ENCODE measurements at places on chromosomes 13 and 19.
A peak's percentile ranks its signal among the peaks of the same experiment; 100 is the strongest.

GRCh38 chr13:53126841-53127245, 98.2 kb downstream of the OLFM4 start:
- no peak for DNase-seq
- no peaks in the 10 kb centered on the region for H3K27me3 ChIP-seq
- no peak overlapping the region for H3K4me3 ChIP-seq

DNA sequence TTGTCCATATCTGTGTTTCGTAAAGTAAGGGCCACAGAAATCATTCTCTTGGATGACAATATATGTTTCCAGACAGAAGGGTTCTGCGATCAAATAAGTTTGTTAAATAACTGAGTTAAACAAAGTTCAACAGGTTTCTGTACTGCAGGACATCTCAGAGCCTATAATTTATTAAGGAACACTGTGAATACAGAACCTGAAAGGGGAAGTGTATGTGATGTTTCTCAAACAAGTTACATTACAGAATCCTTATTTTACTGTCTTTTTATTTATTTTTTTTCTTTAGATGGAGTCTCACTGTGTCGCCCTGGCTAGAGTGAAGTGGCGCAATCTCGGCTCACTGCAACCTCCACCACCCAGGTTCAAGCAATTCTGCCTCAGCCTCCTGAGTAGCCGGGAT, 55.4 kb upstream of the GTF2F2 start:
- peaks cover 31% of the 10 kb centered on the region for H3K27me3 ChIP-seq
- H3K27ac ChIP-seq: no peak overlapping the region
- H3K4me1 ChIP-seq: no peaks in the 10 kb centered on the region
- H3K4me3 ChIP-seq: no peak overlapping the region

GRCh38 chr13:99979453-99980200, 2.0 kb upstream of the ZIC2 start:
- peaks cover 45% of the 10 kb centered on the region for H3K36me3 ChIP-seq
- DNase-seq: no peak
- H3K27me3 ChIP-seq: peaks cover 53% of the 10 kb centered on the region
- peak overlapping the region; percentile 41 for H3K4me3 ChIP-seq
- H3K27ac ChIP-seq: no peak overlapping the region

DNA sequence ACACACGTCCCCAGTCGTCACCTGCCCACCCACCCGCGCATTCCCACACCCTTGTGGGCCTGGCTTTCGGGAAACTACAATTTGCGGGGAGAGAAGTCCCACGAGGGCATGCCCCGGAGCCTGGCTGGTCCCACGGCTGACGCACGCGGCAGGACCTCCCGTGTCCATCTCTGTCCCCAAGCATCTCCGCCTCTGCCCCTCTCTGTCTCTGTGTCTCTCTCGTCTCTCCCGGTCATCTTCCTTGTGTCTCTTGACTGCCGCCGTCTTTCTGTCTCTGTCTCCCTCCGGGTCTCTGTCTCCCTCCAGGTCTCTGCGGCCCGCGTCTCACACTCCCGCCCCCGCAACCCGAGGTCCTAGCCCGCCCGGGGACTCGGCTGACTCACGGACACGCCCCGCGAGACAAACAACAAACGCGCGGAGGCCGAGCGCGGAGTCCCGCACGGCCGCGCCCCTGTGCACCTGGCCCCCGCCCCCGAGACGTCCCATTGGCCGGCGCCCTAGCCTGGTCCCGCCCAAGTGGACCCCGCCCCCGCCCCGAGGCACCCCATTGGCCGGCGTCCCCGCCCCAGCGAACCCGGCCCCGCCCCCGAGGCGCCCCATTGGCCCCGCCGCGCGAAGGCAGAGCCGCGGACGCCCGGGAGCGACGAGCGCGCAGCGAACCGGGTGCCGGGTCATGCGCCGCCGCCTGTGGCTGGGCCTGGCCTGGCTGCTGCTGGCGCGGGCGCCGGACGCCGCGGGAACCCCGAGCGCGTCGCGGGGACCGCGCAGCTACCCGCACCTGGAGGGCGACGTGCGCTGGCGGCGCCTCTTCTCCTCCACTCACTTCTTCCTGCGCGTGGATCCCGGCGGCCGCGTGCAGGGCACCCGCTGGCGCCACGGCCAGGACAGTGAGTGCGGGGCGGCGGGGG, at the start of gene FGF22:
TSS of gene FGF22 (plus strand) at position 627 of the 908 bp plus-strand sequence. CDS start at position 674, 47 bp downstream.
- no peaks in the 10 kb centered on the region for H3K27me3 ChIP-seq
- peak within 1 kb of the TSS; percentile 91 for H3K27ac ChIP-seq
- H3K4me3 ChIP-seq: peak within 1 kb of the TSS; percentile 80
- H3K36me3 ChIP-seq: peaks cover 26% of the 10 kb centered on the region

DNA sequence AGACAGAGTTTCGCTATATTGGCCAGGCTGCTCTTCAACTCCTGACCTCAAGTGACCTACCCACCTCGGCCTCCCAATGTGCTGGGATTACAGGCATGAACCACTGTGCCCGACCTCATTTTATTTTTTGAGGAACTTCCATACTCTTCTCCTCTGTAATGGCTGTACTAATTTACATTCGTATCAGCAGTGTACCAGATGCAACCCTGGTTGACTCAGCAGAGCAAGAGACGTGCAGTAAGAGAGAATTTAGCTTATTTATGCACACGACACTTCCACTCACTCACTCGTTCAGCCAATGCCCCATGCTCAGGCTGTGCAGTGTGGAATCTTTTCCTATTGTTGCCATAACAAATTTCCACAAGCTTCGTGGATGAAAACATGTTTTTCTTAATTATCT, 6.9 kb downstream of the KIR3DL3 start:
- DNase-seq: no peak
- H3K27ac ChIP-seq: no peak overlapping the region
- no peaks in the 10 kb centered on the region for H3K4me1 ChIP-seq
- H3K36me3 ChIP-seq: no peaks in the 10 kb centered on the region

All from effector memory CD8-positive, alpha-beta T cell (primary cell).